ENCODE measurements at places on chromosomes 1 and 21.
A peak's percentile ranks its signal among the peaks of the same experiment; 100 is the strongest.

DNA sequence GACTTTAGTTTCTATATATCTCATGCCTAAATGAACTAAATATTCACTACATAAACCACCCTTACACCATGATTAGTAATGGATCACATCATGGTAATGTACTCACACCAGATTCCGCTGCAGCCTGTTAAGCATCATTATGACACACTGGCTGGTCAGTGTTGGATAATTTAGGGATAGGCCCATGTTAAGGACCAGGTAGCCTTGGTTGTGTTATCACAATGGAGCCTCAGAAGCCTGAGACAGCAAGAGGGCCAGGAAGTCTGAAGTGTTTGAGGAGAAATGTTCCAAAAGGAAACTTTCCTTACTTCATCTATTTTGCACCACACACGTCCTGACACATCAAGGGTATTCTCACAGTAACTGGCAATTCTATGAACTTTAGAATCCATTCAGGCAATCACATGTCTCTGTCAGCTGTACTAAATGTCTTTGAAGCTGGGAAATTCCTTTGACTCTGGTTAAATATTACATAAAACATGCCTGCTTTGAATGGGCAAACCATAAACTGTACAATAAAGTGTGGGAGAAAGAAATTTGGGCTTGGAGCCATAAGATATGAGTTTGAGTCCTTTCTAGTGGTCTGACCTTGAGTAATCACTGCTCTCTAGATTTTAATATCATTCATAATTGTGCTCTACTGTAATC lies 105.3 kb upstream of the DPT start:
- peak; percentile 40 for DNase-seq

- no peak for DNase-seq
Observed at GRCh38 chr21:18023157-18023556, 204.0 kb upstream of the C21orf91 start.

DNA sequence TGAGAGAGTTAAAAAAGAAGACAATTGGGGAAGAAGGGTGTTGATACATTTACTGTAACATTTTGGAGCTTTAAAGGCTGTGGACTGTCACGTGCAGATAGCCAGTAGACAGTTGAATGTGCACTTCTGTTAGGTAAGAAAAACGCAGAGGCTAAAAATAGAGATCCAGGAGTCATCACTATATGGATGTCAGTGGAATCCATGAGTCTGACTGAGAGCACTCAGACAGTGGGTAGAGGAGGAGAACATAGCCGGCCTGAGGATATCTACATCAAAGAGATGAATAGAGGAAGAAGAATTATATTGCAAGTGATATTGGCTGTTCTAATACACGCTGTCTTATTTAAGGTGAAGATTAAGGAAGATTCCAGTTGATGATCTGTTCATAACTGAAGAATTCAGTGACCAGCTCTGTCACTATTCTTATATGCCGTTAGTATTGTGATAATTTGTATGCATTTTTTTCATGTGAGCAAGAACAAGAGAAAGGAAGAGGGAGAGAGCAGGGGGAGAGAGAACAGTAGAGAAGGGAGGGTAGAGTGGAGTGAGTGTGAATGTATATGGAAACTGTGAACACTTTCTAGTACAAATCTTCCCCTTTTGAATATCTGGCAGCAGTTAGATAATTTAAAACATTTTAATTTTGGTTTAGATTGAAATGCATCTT lies 344.8 kb downstream of the CHRM3 start:
- DNase-seq = no peak

- no peak for DNase-seq
Observed at GRCh38 chr1:212838145-212838544, 9.3 kb downstream of the SPATA45 start.

DNA sequence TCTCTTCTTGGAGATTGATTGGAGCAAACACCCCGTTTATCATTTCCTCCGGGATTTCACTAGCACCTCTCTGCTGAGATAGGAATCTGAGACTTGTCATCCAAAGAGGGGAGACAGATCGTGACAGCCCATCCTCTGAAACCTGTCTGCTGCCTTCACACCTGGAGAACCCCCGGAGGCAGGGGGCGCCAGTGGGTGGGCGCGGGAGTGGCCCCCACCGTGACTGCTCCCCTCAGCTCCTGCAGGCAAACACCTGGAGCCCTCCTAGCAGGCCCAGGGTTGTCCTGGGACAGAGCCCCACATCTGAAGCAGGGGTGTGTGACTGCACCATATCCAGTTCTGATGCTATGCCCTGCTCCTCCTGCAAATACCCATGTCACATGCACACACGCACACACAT lies 209.5 kb upstream of the POU3F1 start:
- DNase-seq = no peak

DNA sequence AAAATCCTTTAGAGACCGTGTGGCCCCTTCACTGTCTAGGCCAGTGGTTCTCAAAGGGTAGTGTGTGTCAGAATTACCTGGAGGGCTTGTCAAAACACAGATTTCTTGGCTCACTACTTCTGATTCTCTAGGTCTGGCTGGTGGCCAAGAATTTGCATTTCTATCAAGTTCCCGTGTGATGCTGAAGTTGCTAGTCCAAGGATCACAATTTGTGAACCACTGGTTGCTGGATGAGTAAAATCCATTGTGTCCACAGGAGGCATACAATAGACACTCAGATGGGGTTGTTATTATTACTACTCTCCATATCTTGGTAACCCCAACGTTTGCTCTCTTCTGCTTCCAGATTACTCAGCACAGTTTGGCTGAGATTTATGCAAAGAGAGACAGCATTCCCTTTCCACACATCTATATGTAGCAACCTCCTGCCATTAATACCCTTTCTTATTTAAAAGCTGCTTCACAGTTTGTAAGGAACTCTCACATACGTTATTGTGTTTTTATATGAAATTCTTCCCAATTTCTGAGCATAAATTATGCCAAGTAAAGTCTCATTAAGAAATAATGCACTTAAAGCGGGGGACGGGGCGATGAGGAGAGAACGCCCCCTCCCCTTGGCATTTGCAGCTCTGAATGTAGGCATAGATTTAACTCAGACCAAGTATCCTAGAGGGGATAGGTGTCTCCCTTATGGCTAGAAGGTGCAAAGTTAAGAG lies 720 bp upstream of the TMCC2 start:
- DNase-seq = no peak

DNA sequence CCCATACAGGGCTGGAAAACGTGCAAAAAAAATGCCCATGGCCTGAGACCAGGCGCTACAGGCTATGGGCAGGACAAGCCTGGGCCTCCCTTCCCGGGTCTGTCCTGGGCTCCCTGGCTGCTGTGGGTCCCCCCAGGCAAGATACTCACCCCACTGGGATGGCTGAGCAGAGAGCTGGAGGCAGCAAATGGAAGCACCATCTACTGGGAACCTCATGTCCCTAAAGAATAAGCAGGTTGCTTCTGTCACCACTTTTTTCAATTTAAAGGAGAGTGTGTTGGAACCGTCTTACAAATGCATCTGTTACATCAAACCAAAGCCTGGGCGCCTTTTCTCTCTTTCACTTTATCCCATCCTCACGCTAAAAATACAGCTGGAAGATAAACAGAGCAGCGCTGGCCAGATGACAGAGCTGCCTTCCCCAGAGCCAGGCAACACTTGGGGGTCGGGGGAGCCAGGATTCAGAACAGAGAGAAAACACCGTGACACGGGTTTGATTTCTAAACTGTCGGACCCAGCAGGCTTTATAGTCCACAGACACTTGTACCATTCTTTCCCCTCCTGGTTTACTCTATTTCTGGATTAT lies 262.1 kb upstream of the VAMP3 start:
- no peak for DNase-seq

- DNase-seq = no peak
Observed at GRCh38 chr1:181014477-181015250, 8.0 kb downstream of the STX6 start.

DNA sequence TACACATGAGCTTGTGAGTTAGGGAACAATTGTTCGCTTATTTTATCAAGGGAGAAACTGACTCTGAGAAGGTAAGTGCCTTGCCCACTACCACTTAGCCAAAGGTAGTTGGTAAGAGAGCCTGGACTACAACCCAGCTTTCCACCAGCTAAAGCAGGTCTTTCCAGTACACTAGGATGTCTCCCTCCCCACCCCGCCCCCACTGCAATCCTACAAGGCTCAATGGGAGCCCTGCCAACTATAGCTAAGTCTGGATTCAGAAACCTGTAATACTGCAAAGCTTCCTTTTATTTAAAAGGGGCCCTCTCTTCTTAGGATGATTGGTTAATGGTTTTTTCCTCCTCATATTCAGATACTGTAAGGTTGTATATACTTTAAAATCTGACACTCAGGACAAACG lies 102.0 kb upstream of the C8B start:
- no peak for DNase-seq

- no peak for DNase-seq
Observed at GRCh38 chr1:4415476-4415875, 238.9 kb upstream of the AJAP1 start.

- DNase-seq = no peak
Observed at GRCh38 chr1:161404051-161404597, 36.4 kb upstream of the CFAP126 start.

DNA sequence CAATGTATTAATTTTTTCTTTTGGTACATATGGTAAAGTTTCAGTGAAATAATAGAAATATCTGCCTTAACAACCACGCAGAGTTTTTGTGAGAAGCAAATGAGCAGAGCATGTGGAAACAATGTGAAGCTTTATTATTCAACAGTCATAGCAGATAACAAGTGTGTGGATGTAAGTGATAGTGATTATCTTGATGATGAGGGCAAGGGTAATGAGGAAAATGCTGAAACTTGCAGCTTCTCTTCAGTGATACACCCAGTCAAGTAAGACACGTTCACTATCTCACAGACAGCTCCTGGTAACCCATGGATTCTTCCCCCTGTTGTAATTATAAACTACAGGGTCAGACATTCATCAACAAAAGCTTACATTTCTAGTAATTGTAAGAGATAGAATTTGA lies 14.6 kb upstream of the OR2L5 start:
- DNase-seq = no peak

- peak; percentile 62 for DNase-seq
Observed at GRCh38 chr1:31762726-31763670, 1.1 kb downstream of the ADGRB2 start.

DNA sequence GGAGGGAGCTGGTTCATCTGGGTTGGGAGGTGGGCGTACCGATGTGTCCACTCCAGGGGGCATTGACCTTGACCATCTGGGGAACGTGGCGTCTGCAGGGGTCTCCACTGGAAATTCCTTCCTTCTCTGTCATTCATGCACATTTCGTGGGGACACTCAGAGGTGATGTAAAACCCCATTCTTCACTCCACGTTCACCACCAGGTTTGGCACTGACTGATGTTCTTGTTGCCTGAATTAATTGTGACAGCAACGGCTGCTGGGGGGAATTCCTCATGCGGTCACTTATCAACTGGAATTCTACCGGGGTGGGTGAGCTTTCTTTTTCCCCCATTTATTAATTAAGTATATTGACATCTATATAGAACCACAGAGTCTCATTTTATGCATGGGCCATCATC lies 18.1 kb upstream of the POFUT2 start:
- DNase-seq = peak; percentile 4
